ENCODE measurements at places on chromosomes 6 and 20. TPM values are rescaled to one million over a fixed set of nuclear protein-coding genes. Genes with fewer than 3 reads are reported as not detected.

DNA sequence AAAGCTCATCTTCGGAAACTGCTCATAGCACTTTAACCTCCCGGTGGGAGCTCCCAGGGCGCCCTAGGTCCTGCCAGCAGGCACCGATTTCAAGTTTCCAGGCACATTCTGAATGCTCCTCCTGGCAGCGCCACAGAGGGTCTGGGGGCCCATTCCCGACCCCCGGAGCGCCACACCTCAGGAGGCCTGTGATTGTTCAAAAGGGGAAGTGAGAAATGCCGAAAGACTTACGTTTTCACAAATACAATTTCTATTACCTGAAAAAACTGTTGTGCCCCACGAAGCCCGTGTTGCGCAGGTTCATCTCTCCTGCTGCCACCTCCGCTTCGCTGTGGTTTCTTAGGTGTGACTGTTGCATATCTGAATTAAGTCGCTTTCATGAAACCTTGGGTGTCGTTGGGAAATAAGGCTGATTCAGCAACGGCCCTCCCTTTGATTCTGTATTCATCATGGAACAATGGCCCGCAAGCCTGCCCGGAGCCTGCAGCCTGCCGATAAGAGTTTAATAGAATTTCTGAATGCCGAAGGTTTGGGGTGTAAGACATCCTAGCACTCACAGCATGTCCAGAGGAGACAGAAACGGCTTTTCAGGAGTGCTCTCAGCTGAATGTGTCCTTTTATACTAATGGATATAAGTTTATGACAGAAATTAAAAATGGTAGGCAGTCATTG lies 1.9 kb upstream of the MYT1 start:
- no peak for DNase-seq

DNA sequence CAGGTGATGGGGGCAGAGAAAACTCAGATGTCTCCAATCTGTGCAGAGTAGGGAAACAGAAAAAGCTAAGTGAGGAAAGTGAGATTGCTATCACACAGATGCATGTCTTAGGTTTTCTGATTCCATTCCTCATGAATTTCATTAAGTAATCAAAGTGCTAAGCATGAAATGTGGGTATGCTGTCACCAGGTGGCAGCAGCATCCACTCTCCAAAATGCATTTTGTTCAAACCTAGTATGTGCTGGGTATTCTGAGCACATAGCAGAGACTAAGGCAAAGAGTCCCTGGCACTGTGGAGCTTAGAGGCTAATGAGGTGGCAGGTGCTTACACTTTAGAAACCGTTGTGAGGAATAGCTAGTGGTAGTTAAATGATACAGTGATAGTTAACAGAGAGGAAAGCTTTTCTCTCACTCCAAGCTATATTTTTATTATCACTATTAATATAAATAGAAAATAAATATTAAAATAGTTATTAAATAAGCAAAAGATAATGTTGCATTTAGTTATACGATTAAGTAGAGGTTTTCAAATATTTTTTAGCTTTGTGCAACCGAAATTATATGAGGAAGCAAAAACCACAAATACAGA lies 179.5 kb downstream of the CDH26 start:
- peak; percentile 64 for DNase-seq

DNA sequence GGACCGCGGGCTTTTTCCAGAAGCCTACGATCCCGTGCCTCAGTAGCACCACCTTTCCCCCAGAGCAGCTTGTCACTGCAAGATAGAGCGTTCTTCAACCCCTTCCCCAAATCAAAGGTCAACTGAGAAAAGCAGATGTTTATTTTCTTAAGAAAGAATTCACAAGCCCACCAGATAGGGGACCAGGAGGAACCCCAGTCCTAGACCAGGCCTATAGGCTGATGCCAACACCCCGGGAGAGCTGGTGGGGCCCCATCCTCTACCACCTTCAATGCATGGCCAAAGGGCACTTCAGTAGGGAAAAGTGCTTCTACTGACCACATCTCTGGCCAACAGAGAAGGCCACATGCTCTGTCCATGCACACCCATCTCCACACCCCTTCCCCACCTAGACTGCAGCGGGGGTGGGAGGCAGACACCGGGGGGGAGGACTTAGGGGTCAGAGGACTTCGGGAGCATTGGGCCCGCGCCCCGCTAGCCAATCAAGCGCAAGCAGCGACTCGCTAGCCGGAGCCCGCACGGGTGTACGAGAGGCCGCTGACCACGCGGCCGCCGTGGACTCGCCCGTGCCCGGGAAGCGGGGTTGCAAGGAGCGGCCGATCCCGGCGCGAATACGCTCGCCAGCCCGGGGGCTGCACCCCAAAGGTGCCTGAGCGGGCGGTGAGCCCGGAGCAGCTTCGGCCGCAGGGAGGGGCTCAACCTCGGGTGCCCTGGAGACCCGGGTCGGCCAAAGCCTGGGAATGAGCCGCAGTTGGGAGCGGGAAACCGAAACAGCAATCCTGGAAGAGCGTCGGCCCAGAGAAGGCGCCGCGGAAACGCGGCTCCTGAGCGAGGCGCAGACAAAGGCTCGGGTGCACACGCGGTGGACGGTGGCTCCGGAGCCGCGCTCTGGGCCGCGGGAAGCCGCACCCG lies 2.8 kb downstream of the PDE10A start:
- peak; percentile 78 for DNase-seq

- DNase-seq, result no peak
These were observed 45.3 kb downstream of the SMLR1 start for GRCh38 chr6:130872250-130873095.

DNA sequence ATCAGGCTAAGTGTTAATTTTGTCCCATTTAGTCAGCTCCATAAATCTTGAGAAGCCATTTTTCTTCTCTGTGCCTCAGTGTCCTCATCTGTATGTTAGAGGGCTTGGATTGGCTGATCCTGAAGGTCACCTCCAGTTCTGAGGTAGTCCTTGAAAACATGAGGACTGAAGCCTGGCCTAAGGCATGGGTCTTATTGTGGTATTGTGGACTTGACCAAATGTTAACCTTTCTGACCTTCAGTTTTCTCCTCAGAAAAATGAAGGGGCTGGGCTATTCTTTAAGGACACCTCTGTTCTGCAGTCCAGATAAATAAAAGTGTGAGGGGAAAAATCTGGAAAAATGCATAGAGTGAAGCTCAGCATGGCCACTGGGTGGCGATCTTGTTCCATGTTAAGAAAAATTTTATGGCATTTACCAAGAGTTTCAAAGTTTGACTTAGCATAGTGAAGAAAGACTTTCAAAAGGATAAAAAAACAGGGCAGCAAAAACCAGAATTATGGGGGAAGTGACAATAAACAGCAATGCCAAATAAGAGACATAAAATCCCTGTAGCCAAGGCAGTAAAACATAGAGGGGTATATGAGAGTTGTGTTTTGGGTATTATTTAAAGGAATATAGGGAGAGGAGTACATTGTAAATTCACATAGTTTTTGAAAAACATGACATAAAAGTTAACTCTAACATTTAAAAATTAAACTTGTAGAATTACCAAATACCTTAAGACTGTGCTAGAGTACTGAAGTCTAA lies 13.2 kb upstream of the TFB1M start:
- DNase-seq, result no peak

DNA sequence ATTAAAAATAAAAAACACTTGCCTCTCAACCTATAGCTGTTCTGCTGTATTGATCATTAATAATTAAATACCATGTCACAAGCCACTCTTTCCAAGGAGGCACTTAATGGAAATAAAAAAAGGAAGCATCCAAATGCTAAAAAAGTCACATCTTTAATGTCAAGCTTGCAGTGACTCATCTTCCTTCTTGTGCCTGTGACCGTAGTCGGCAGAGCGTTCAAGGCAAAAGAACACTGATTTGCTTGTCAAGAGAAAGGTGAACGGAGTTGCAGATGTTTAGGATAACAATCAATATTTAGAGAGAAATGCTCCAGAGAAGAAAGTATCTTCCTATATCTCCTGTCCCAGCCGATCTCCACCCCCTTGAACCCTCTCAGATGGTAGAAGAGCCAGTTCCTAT lies 341.0 kb upstream of the OPRM1 start:
- no peak for DNase-seq

- DNase-seq, result no peak
These were observed 45.6 kb upstream of the IYD start for GRCh38 chr6:150323205-150323604.

GRCh38 chr20:25294459-25295385 lies 46.8 kb downstream of the PYGB start:
- DNase-seq, result no peak

GRCh38 chr6:112936504-112936903 lies 589.4 kb downstream of the RFPL4B start:
- DNase-seq, result no peak

DNA sequence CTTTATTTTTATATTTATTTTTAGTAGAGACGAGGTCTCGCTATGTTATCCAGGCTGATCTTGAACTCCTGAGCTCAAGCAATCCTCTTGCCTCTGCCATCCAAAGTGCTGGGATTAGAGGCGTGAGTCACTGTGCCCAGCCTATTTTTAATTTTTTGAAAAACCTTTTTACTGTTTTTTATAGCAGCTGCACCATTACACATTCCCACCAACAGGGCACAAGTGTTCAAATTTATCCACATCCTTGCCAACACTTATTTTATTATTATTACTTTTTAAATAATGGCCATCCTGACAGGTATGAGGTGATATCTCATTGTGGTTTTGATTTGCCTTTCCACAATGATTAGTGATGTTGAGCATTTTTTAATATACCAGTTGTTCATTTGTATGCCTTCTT lies 42.5 kb downstream of the PACSIN1 start:
- DNase-seq, result no peak

- DNase-seq, result no peak
These were observed 99.7 kb downstream of the JPH2 start for GRCh38 chr20:44087051-44087856.

GRCh38 chr20:12927489-12927888 lies 81.3 kb upstream of the SPTLC3 start:
- no peak for DNase-seq

GRCh38 chr6:20778912-20779311 lies 244.7 kb downstream of the CDKAL1 start:
- DNase-seq, result no peak

- DNase-seq, result no peak
These were observed 65.2 kb downstream of the PRL start for GRCh38 chr6:22231616-22232015.

DNA sequence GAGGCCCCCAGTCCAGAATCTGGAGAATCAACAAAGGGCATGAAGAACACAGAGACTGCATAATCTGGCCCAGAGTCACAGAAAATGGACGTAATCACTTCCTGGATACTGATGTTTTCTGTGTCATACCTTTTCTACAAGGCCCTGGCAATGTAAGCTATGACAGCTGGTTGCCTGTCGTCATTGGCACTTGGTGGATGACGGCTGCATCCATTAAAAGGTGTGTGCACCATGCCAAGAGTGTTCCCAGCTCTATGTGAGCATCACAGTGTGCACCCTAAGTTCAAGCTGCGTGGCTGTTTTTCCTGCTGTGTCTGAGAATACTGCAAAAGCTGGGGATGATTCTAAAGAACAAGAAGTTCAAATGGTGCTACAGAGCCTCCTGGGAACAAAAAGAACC lies 275.2 kb upstream of the CNR1 start:
- no peak for DNase-seq

- no peak for DNase-seq
These were observed 63.7 kb downstream of the MTFR2 start for GRCh38 chr6:136186363-136186762.

DNA sequence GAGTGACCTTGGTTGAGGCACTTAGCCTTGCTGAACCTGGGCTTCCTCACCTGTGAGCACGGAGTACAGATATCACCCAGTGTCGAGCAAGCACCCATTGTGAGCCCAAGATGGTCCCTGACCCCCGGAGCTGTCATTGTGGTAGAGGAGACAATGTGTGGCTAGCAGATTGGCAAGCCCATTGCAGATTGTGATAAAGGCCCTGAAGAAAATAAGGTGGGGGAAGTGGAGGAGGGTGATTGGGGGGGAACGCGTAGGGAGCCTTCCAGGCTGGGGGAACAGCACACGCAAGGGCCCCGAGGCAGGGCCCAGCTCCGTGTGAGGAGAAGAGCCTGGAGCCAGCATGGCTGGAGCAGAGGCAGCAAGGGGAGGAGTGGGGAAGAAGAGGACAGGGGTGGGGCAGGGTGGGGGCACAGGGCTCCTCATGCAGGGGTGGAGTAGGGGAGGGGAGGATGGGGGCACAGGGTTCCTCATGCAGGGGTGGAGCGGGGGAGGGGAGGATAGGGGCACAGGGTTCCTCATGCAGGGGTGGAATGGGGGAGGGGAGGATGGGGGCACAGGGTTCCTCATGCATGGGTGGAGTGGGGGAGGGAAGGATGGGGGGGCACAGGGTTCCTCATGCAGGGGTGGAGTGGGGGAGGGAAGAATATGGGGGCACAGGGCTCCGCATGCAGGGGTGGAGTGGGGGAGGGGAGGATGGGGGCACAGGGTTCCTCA lies 7.0 kb downstream of the CEBPB start:
- no peak for DNase-seq

- DNase-seq, result peak; percentile 89
These were observed 8.3 kb upstream of the KIF25 start for GRCh38 chr6:167988945-167989841.

The TMEM74B gene
- 2.1 TPM for total RNA-seq

The SOX4 gene
- total RNA-seq, result 4.2 TPM

The GRIK2 gene
- total RNA-seq, result 1.8 TPM

The C20orf202 gene
- total RNA-seq, result 0.52 TPM

The TP53TG5 gene
- total RNA-seq, result 2.1 TPM

The LY86 gene
- total RNA-seq, result 1.2 TPM

The HAO1 gene
- not detected for total RNA-seq

The ARMH2 gene
- not detected for total RNA-seq

The BPI gene
- not detected for total RNA-seq

The PYGB gene
- 450 TPM for total RNA-seq

The HRH3 gene
- total RNA-seq, result not detected

The HEY2 gene
- total RNA-seq, result 2.2 TPM
